ENCODE measurements at places on chromosomes 4 and X.

- H3K27ac ChIP-seq: no peak overlapping the region
- H3K36me3 ChIP-seq: no peaks in the 10 kb centered on the region
- no peak for DNase-seq
Measured at GRCh38 chr4:37232315-37232714, 12.2 kb upstream of the NWD2 start.

DNA sequence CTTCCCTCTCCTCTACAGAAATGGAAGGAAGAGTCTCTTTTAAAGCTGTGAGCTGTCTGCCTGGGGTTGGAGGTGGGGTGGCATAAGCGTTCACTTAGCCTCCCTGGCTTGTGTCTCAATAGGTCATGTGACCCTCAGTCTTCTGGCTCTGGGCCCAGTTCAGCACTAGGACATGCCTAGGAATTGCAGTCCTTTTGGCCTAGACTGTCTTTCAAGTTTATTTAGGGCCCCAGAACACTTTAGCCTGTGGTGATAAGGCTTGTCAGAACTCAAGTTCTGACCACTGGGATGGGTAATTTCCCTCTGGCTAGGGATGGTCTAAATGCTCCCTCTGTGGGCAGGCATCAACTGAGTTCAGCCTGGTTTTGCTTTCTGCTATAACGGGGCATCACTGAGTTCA is 34.3 kb upstream of the ARMCX4 start:
- no peak for DNase-seq
- no peak overlapping the region for H3K4me3 ChIP-seq
- H3K4me1 ChIP-seq: no peaks in the 10 kb centered on the region
- no peak overlapping the region for H3K27ac ChIP-seq
- H3K27me3 ChIP-seq: no peaks in the 10 kb centered on the region

DNA sequence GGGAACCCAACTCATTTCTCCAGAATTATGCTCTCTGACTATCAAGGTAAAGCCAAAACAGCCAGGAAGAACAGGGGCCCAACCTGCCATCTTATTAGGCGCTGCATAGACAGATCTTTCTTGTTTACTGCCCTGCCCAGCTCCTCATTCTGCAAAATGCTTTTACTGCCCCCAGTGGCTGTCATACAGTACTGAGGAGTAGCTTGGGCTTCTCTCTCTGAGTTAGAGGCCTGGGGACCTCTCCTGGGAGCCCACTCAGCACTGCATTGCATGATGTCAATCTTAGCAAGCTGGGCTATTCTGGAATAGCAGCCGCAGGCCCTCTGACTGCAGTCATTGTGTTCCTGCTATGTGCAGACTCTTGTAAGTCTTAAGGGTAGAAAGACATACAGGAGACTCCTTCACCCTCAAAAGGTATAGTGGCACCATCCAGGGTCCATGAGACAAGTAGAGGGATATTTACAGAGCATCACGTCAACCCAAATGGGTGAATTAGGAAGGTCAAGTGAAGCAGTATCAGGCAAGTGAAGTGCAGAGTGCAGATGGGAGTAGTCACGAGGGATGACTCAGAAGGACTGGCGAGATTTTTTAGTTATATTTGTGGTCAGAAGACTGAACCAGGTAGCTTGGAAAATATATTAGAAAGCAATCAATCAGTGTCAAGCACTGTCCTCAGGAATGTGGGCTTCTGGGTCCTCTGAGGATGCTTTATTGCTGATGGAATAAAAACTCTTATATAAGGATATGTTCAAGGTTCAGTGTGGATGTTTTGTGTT is 294.1 kb upstream of the SFRP2 start:
- peak; percentile 66 for DNase-seq
- H3K36me3 ChIP-seq: no peaks in the 10 kb centered on the region
- no peaks in the 10 kb centered on the region for H3K27me3 ChIP-seq
- no peak overlapping the region for H3K4me3 ChIP-seq

GRCh38 chr4:10006601-10007435 is 14.5 kb downstream of the SLC2A9 start:
- H3K27ac ChIP-seq: no peak overlapping the region
- no peaks in the 10 kb centered on the region for H3K27me3 ChIP-seq
- H3K4me3 ChIP-seq: no peak overlapping the region
- H3K4me1 ChIP-seq: no peaks in the 10 kb centered on the region
- DNase-seq: peak; percentile 35
- no peaks in the 10 kb centered on the region for H3K36me3 ChIP-seq

- H3K27me3 ChIP-seq: no peaks in the 10 kb centered on the region
- no peak overlapping the region for H3K27ac ChIP-seq
- DNase-seq: no peak
- no peaks in the 10 kb centered on the region for H3K4me1 ChIP-seq
- no peaks in the 10 kb centered on the region for H3K36me3 ChIP-seq
Measured at GRCh38 chrX:47960406-47960805, 43.4 kb downstream of the ZNF182 start.

- no peaks in the 10 kb centered on the region for H3K4me1 ChIP-seq
- DNase-seq: no peak
- H3K4me3 ChIP-seq: no peak overlapping the region
- H3K27me3 ChIP-seq: peaks cover 2% of the 10 kb centered on the region
Measured at GRCh38 chr4:76083386-76083988, 9.0 kb downstream of the ART3 start.

DNA sequence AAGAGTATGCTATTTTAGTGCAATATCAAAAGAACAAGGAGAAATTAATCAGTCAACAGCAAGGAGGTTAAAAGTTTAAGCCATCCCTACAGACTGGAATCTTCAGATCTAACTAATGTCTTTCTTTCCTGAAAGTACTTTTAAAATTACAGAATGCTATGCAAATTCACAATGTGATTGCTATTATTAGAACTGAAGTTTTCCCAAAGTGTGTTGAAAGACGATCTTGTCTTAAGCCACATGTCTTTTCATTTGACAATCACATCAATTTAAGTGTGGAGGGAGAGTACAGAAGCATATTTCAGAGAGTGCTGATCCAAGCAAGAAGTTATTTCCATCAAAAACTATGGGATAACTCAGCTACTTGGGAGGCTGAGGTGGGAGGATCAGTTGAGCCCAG is 64.7 kb upstream of the TNIP3 start:
- H3K4me1 ChIP-seq: no peaks in the 10 kb centered on the region
- no peak overlapping the region for H3K27ac ChIP-seq
- no peaks in the 10 kb centered on the region for H3K36me3 ChIP-seq
- no peaks in the 10 kb centered on the region for H3K27me3 ChIP-seq
- H3K4me3 ChIP-seq: no peak overlapping the region

DNA sequence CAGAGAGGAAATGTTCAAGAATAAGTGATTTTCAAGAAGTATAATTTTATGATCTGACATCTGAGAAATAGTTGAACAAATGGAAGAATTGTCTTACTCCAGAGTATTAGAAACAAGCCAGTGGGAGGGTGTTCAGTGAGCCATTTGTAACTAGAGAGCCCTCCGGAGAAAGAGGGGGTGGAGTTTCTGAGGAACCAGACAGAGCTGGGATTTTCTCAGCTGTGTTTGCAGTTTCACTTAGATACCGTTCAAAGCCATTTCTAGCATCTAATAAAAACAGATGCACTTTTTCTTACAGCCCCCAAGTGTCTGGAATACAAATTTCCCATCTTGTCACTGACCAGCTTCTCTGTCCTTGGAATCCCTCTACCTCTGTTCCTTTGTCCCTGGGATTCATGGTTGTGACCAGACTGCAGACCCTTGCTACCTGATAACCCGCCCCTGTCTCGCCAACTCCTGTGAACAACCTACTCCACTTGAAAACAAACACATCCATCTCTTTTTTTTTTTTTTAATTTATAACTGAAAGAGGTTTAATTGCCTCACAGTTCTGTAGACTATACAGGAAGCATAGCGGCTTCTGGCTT is 132.8 kb upstream of the KLF3 start:
- no peaks in the 10 kb centered on the region for H3K36me3 ChIP-seq
- H3K27me3 ChIP-seq: no peaks in the 10 kb centered on the region
- no peak overlapping the region for H3K4me3 ChIP-seq
- no peaks in the 10 kb centered on the region for H3K4me1 ChIP-seq

- H3K36me3 ChIP-seq: no peaks in the 10 kb centered on the region
- no peak for DNase-seq
- H3K27me3 ChIP-seq: no peaks in the 10 kb centered on the region
- no peak overlapping the region for H3K27ac ChIP-seq
- H3K4me3 ChIP-seq: no peak overlapping the region
Measured at GRCh38 chrX:114615765-114616164, 31.9 kb downstream of the HTR2C start.

- no peak overlapping the region for H3K4me3 ChIP-seq
- DNase-seq: no peak
- H3K27ac ChIP-seq: no peak overlapping the region
- no peaks in the 10 kb centered on the region for H3K4me1 ChIP-seq
Measured at GRCh38 chr4:145823743-145824142, 114.9 kb downstream of the ZNF827 start.

GRCh38 chr4:87239821-87240220 is 19.4 kb upstream of the KLHL8 start:
- H3K4me1 ChIP-seq: peaks cover 5% of the 10 kb centered on the region
- H3K36me3 ChIP-seq: no peaks in the 10 kb centered on the region
- no peak overlapping the region for H3K27ac ChIP-seq
- H3K4me3 ChIP-seq: no peak overlapping the region
- no peak for DNase-seq

DNA sequence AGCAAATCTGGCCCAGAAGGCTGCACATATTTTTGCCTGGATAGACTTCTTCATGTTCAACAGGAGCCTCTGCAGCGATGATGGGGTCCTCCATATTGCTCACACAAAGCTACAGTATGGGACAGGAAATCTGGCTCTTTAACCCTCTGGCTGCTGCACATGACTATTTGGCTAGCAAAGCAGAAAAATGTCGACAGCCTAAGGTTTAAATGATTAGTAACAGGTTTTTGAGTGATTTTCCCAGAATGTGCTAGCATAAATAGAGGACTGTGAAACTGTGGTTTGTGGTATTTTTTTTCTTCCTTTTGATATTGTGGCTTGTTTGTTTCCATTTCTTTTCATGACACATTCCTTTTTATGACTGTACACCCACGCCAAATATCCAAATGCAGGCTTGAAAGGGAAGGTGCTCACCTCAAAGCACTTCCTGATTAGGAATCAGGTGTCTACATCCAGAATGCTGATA is 120.2 kb upstream of the GK2 start:
- H3K4me1 ChIP-seq: no peaks in the 10 kb centered on the region
- H3K4me3 ChIP-seq: no peak overlapping the region
- no peaks in the 10 kb centered on the region for H3K36me3 ChIP-seq
- H3K27ac ChIP-seq: no peak overlapping the region
- H3K27me3 ChIP-seq: peaks cover 3% of the 10 kb centered on the region

GRCh38 chr4:79958466-79959264 is 114.4 kb downstream of the ANTXR2 start:
- peaks cover 6% of the 10 kb centered on the region for H3K36me3 ChIP-seq
- no peaks in the 10 kb centered on the region for H3K27me3 ChIP-seq
- no peaks in the 10 kb centered on the region for H3K4me1 ChIP-seq
- DNase-seq: no peak

All from astrocyte (in vitro differentiated cells and primary cell).